ENCODE measurements at places on chromosomes 6 and 20.

- no peak for DNase-seq
Measured at GRCh38 chr6:4486568-4487315, 289.5 kb upstream of the CDYL start.

DNA sequence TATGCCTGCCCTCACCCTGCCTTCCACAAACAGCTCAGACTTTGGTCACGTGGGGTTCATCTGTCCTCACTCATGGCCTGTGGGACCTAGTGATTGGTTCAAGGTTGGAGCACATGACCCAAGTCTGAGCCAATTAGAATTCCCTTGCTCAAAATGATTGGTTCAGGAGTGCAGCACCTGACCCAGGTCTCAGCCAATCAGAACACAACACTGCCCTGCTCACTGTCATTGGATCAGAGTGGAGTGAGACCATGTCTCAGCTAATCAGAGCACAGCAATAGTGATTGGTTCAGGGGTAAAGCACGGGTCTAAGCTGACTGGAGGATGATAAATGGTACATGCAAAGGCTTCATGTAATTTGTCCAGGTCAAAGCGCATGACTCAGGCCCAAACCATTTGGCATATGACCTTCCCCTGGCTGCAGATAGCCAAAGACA, 102.2 kb downstream of the PREX1 start:
- DNase-seq, result no peak

DNA sequence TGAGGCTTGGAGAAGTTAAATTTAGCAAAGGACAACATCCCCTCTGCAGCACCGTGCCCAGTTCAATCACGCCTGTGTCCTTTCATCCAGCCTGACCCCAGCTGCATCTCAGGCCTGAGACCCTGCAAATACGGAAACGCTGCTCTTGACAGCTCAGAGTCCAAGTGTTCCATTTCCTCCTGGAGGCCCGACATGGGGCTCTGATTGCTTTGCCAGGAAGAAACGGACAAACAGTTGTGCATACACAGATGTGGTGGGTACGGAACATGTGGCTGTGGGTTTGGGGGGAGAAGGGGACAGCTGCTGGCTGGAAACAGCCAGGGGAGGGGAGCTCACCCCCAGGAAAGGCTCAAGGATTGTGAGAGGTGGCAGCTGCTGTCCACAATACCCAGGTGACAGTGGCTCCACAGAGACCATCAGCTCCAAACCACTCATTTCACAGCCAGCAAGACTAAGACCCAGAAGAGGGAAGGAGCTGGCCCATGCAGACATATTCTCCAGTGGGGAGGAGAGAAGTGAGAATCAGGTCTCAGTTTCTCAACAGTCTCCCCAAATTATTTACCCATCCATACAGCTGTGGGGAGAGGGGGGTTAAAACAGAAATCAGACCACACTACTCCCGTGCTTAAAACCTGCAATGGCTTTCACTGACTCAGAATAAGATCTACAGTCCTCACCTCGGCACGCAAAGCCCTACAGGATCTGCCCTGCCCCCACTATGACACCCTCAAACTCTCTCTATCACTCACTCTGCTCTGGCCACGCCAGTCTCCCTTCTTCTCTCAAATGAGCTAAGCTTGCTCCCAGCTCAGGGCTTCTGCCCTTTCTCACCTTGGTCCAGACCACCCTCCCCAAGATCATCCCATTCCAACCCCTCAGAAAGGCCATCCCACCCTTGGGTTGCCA, 89.1 kb downstream of the PREX1 start:
- DNase-seq, result peak; percentile 67

- DNase-seq, result no peak
Measured at GRCh38 chr6:12656906-12657305, 59.7 kb upstream of the PHACTR1 start.

DNA sequence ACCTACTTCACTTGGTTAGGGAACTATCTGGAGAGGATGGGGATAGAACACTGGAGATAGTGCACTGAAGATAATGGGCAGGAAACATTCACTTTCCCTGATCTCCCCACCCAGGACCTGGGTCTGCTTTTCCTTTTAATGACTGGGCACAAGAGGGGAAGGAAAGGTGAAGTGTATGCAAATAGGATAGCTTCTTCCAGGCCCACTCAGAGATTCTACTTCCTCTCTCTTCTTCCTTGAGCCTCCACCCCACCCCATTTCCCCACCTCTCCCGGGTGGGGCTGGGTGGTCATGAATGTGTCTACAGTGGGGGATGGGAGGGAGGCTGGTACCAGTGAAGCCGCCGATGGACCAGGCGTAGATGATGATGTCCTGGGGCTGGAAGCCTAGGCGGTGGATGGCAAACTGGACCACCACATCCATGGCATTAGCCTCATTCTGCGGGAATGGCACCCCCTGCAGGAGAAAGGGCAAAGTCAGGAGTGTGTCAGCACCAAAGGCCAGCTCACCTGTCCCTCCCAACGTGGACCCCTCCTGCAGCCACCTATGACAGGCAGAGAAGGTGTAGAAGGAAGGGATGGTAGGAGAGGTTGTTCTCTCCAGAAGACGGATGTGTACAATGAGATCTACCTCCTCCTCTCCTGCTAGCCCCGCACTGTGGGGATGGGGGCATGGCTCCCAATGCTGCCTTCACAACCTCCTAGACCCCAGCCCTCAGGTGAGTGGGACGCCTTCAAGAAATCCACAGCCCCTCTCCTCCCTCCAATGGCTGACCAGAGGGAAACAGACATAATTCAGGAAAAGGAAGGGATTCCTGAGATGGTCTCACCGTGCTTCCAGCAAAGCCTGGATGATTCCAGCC, 8.6 kb upstream of the LY6G5C start:
- no peak for DNase-seq

DNA sequence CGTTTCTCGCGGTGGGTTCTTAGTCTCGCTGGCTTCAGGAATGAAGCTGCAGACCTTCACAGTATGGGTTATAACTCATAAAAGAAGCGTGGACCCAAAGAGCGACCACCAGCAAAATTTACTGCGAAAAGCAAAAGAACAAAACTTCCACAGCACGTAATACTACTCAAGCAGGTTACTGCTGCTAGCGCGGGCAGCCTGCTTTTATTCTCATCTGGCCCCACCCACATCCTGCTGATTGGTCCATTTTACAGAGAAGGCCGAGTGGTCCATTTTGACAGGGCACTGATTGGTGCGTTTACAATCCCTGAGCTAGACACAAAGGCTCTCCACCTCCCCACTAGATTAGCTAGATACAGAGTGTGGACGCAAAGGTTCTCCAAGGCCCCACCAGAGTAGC, 17.4 kb downstream of the LY86 start:
- DNase-seq, result no peak
